Retina (tissue), 1 donor: ENCODE measurements at places on chromosomes 12 and 14.

GRCh38 chr12:122891661-122892525, 4.0 kb downstream of the VPS37B start:
- DNase-seq: peak; percentile 20

- DNase-seq: peak; percentile 90
These were observed 73.7 kb downstream of the CIT start for GRCh38 chr12:119803381-119803791.

DNA sequence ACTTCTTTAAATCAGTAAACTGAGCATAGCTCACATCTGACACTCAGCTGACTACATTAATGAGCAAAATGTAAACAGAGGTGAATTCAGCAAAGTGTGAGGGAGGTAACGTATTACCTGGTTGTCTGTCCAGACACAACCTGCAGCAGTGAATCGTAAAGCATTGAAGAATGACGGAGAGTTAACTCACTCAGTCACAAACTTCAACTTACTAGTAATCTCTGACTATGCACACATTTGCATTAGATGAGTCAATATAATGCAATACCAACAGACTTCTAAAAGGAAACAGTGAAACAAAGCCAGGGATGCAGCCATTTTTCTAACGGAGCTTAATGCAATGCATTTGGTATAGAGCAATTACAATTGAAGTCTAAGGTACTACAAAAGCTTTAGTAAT, 40.0 kb downstream of the STX2 start:
- no peak for DNase-seq

DNA sequence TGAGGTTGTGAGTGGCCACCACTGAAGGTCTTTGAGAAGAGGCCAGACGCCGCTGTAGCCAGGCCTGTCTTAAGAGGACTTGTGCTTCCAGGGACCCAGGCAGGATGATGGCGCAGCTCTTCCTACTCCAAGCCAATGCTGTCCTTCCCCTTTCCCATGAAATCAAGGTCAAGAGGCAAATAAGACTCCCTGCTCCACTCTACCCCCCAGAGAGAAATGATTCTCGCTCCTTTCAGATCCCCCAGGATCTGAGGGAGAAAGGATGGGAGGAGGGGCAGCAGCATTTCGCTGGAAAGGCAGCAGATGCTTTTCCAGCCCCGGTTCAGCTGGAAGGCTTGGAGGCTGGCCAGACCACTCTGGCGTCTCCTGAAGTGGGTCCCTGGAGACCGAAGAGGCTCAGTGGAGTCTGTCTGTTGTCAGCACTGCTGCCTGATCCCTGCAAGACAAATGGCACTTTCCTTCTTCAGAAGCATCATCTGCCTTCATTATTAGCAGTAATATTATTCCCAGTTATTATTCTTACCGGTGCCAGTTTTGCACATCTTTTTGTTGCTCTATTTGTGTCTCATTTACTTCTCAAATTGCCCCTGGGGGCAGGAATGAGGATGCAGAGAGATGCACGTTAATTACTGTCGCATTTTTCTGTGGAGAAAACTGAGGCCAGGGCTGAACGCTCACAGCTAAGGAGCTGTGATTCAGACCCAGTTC, 51.4 kb downstream of the C14orf132 start:
- DNase-seq: peak; percentile 69
